ENCODE measurements at places on chromosomes 7 and 10. TPM values are rescaled to one million over a fixed set of nuclear protein-coding genes. Genes with fewer than 3 reads are reported as not detected.

The MOGAT3 gene
- total RNA-seq: not detected

The PDE6C gene
- not detected for total RNA-seq

The ACTL6B gene
- not detected for total RNA-seq

The CUEDC2 gene
- 44.4 TPM for total RNA-seq

The HECW1 gene
- not detected for total RNA-seq

The RAPGEF5 gene
- 140 TPM for total RNA-seq

The MRPS33 gene
- total RNA-seq: 23.1 TPM

The PRKG1 gene
- total RNA-seq: 7.6 TPM

The PKD2L1 gene
- total RNA-seq: not detected

The SPDYE16 gene
- not detected for total RNA-seq

The HNRNPH3 gene
- 34.8 TPM for total RNA-seq

The PSD gene
- total RNA-seq: 0.07 TPM

The NEURL1 gene
- total RNA-seq: 0.43 TPM

The WDFY4 gene
- total RNA-seq: 4.9 TPM

The OAT gene
- 155 TPM for total RNA-seq

The CFAP58 gene
- total RNA-seq: 0.40 TPM

Data from thoracic aorta endothelial cell (primary cell).